ENCODE measurements at places on chromosomes 4 and X.

DNA sequence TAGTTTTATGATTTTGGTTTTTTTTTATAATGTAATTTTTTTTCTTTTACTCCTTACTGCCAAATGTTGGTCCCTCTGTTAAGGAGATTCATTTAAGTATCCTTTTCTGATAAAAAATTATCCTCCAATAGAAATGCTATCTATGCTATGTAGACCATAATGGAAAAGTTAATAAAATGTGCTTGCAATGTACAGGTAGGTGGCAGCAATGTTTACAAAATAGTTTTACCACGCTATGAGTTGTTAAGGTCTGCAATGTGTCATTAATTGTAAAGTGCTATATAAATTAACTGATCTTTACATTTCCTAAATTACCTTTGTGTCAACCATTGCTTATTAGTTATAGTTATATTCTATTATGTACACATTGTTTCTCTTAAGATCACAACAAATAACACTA, 3.8 kb upstream of the CENPC start:
- no peak for DNase-seq

DNA sequence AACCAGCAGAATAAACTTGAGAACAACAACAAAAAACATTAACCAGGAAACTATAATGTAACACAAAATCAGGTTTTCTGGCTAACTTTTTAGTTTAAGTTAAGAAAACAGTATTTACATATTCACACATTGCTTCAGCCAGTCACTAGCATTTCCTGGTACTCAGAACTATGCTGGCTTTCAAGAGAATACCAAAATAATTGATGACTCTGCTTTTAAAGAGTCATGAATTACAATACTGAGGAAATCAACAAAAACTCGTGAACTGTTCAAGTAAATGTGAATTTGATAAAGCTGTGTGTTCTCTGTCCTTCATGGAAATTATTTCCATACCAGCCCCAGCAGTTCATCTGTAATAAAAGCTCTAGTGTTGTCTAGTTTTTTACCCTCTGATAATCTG, 27.4 kb downstream of the PRSS12 start:
- no peak for DNase-seq

GRCh38 chr4:152979731-152980330, 43.7 kb downstream of the FHDC1 start:
- no peak for DNase-seq

- DNase-seq = no peak
Measured at GRCh38 chrX:19811807-19812604, 75.4 kb downstream of the SH3KBP1 start.

GRCh38 chr4:109419679-109420078, 13.9 kb upstream of the SEC24B start:
- no peak for DNase-seq

DNA sequence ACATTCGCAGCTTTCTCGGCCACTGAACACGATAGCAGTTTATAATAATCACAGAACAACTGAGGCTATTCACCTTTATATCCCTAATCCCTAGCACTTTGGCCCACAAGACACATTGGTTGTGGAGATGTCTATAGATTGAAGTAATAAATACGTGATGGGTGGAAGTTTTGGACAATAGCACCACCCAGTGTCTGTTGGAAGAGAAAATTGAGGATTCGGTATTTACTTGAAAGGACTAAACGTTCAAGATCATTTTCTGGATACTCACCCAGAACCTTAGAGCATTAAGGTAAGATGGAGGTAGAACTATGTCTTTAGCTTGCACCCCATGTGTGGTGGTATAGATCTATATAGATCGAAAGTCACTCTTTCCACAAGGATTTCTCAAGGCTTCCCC, 787 bp upstream of the TMSB15A start:
- no peak for DNase-seq

- no peak for DNase-seq
Measured at GRCh38 chr4:149489321-149489720, 326.3 kb downstream of the IQCM start.

DNA sequence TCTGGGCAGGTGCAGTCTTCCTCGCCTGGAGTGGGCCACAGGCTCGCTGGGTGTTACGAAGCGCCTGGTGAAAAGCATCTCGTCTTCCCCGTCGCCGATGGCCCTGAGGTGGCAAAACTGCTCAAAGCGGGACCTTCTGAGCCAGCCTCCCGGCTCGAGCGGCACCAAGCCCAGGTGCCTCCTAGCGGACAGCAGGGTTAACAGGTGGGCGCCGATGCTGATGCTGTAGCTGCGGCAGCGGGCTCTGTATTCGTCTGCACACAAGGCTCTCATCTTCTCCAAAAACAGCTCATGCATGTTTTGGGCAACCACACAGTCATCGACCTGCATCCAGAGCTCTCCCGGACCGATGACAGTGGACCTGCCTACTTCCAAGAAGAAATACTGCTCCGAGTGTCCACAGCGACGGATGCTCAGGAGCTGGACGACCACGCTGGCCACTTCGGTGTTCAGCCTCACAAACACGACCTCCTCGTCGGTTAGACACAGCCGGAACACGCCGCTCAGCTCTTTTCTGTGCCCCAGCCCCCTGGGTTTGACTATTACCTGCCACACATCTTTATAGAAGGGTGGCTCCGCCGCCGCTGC, 1.2 kb downstream of the IRS4 start:
- no peak for DNase-seq

DNA sequence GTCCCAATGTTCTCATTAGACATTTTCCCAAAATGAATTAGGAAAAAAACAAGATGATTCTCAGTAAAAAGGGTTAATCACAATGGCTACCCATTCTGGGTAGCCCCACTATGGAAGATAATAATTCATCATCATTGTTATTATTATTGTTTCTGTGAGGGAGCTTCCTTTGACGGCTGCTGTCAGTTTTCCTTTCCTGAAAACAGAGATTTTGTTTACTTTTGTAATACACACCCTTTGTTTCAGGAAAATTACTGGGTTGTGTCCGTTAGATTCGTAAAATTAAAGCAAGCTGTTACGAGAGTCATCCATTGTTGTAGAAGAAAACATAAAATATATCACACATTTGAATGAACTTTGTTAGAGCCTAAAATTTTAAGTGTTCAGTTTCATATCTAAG, 192.9 kb upstream of the ANKRD50 start:
- DNase-seq = no peak

GRCh38 chrX:35406386-35406785, 391.8 kb upstream of the MAGEB16 start:
- no peak for DNase-seq

Data from BJ (cell line).